Fibroblast of the aortic adventitia (primary cell): ENCODE measurements at places on chromosomes 7 and 10. TPM values are rescaled to one million over a fixed set of nuclear protein-coding genes. Genes with fewer than 3 reads are reported as not detected.

The C10orf53 gene
- not detected in 2 replicates for total RNA-seq

The FAM237B gene
- not detected in 2 replicates for total RNA-seq

The ORC5 gene
- 19.5 and 28.1 TPM in 2 replicates for total RNA-seq

The PLEKHS1 gene
- not detected in 2 replicates for total RNA-seq

The TMEM270 gene
- total RNA-seq: not detected in 2 replicates

The ZNF239 gene
- total RNA-seq: 1.8 and 6.6 TPM in 2 replicates

The BAZ1B gene
- 75.6 and 175 TPM in 2 replicates for total RNA-seq
